ENCODE measurements at places on chromosomes 1 and 21. TPM values are rescaled to one million over a fixed set of nuclear protein-coding genes. Genes with fewer than 3 reads are reported as not detected.

Gene IL10
- not detected for total RNA-seq

GRCh38 chr1:241837901-241838300 is 10.1 kb upstream of the EXO1 start:
- DNase-seq = no peak

Gene GPR161
- 9.6 TPM for total RNA-seq

GRCh38 chr1:54371038-54371941 is 34.9 kb downstream of the SSBP3 start:
- no peak for DNase-seq

- DNase-seq = no peak
Observed at GRCh38 chr1:2166254-2166653, 28.3 kb downstream of the FAAP20 start.

DNA sequence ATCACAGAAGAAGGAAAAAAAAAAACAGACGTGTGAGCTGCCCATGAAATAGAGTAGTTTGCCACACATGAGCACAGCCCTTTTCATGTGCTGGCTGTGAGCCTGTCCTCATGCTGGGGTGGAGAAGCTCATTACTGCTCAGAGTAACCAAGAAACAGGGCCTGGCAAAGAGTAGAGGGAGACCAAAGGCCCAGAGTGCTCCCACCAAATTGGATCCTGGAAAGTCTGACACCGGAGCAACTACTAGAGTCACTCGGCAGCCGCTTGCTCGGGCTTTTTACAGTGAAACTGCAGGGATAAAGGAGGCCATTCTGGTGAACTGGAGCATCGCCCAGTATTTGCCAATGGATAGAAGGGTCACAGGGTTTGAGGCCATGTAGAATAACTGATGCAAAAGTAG is 64.4 kb upstream of the BARHL2 start:
- no peak for DNase-seq

- no peak for DNase-seq
Observed at GRCh38 chr1:36122062-36123030, 2.7 kb downstream of the COL8A2 start.
